Activated naive CD4-positive, alpha-beta T cell treated with anti-CD3 and anti-CD28 coated beads, Interleukin-2, amount 10 ng/mL, durations not matched to agents 7 days and 5 days (primary cell): ENCODE measurements at places on chromosomes 1 and 21.

- DNase-seq: no peak
Measured at GRCh38 chr1:215878843-215879242, 311.7 kb downstream of the KCTD3 start.

DNA sequence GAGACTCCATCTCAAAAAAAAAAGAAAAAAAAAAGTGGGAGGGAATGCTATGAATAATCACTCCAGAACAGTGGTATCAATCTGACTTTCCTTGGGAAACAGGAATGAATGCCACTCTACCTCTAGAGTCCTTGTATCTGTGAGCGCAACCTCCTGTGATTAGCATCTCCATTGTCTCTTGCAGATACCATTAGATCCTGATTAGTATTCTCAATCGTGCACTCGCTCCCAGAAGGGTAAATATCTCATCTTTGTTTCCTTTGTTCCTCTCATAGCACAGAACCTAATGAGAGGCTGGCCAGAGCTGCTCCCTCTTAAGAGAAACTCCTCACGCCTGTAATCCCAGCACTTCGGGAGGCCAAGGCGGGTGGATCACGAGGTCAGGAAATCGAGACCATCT lies 184.4 kb upstream of the KCNK2 start:
- no peak for DNase-seq

DNA sequence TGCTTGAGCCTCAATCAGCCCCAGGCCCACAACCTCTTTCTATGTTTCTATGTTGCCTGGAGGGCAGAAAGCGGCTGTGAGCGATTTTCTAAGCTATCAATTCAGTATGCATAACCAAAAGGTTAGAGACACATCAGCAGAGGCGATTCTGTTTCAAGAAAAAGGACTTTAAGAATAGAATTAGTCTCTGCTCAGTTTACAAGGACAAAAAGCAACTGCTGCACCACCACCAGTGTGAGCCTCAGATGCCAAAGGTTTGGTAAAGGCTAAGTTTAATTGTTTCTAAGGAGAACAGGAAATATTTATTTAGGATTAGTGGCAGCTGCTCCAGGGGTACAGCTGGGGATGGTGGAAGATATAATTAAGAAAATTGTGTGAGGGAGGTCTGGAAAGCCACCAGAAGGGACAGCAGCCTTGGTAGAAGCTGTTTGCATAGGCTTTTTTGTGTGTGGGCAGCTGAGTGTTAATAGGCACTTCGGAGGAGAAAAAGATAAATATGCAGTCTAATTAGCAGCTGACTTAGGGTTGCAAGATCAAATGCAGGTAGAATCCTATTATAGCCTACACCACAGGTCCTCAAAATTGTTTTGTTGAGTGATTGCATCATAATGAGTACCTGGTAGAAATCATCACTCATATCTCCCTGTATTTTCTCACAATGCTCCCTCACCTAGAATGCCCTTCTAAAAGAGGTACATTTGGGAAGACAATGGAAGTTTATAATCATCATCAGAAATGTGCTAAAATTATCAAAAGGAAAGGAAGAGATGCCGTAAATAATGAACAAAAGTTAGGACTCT lies 35.8 kb downstream of the ZC3H11B start:
- no peak for DNase-seq

- DNase-seq: no peak
Measured at GRCh38 chr1:162912061-162912667, 51.2 kb upstream of the CCDC190 start.

DNA sequence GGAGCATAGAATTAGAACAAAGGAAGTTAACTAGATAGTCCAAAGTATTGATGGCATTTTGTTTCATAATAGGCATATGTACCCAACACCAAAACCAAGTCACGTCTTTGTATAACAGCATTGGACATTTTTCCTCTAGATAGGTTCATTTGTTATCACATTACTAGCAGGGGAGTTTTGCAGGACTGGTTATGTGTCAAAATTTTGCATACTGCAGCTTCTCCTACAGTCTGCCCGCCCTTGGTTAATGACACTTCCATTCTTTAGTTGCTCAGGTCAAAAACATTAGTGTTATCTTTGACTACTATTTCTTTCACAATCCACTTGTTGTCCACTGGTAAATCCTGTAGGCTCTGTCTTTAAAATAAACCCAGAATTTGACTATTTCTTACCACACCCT lies 8.9 kb downstream of the CAPZA1 start:
- DNase-seq: no peak

DNA sequence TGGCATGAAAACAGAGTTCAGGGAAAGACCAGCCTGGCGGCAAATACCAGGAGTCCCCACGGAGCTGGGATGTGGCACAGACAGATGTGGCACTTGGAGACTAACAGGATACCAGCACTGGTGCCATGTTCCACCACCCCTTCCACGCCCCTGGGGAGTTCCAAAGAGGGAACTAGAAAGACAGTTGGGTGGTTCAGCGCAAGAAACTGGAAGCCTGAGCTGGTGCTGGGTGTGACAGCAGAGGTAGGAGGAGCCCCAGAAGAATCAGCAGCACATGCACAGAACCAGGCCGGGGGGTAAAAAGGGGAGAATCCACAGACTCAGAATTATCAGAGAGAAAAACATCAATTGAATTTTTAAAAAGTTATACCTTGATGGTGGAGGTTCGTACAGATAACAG lies 22.4 kb downstream of the DDX20 start:
- no peak for DNase-seq

DNA sequence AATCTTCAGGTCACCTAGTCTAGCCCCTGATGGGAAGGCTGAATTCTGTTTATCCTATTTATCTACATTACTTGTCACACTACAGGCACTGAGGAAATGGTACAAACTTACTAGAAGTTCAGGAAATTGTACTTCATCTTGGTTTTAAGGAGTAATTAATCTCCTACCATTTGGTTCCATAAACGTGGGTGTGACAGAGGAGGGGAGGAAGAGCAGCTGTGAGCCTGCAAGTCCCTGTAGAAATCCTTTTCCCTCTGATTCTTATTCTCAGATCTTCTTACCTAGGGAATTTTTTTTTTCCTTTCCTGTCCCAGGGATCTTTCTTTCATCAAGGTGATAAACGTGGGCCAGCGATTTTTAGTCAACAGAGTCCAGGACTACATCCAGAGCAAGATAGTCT lies 14.1 kb downstream of the PFKFB2 start:
- DNase-seq: no peak

DNA sequence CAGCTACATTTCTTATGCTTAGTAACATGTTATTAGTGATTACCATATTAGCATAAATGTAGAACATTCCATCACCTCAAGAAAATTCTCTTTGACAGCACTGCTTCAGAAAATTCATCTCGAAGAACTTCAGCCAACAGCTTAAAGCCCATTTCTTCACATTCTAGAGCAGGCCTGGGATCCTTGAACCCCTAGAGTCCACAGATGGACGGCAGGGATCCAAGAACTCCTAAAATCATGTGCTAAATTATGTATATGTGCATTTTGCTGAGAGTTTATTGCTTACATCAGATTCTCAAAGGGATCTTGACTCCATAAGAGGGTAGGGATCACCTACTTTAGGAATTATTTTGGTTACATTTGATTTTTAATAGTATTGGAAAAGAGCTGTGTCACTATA lies 76.2 kb upstream of the TEKT2 start:
- DNase-seq: no peak
